ENCODE measurements at places on chromosomes 3 and 15.

DNA sequence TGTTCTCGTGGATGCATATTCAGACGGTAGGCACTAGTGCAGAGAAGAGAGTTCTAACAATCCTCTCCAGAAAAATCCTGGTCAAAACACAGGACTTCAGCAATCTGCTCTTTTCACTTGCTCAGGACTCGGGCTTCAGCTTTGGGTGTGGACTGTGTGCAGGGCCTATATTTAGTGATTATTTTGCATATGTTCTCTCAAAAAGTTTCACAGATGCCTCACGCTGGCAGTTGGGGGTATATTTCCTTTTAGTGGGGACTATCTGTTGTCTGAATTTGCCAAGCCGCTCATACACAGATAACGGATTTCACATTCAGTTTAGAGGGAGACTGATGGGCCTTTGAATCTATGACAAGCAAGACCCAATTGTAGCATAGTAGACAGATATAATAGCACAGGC is 54.4 kb upstream of the LRRN1 start:
- DNase-seq, result no peak

DNA sequence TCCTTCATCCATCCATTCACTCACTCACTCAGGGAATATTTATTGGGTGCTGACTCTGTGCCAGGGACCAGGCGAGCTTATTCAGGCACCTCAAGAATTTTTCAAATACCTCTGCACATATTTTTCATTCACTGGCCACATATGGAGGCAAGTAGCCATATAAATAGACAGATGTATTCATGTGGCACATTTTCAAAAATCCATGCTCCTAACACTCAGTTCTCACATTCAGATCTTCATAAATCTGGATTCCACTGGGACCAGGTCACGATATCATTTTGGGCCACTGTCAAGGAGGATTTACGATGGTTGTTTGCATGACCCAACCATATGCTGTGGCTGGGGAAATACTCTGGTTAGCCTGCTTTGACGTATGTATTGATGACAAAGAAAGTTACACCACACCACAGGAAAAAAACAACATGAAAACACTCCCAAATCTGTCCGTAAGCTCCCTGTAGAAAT is 241.8 kb upstream of the LRTM1 start:
- no peak for DNase-seq

DNA sequence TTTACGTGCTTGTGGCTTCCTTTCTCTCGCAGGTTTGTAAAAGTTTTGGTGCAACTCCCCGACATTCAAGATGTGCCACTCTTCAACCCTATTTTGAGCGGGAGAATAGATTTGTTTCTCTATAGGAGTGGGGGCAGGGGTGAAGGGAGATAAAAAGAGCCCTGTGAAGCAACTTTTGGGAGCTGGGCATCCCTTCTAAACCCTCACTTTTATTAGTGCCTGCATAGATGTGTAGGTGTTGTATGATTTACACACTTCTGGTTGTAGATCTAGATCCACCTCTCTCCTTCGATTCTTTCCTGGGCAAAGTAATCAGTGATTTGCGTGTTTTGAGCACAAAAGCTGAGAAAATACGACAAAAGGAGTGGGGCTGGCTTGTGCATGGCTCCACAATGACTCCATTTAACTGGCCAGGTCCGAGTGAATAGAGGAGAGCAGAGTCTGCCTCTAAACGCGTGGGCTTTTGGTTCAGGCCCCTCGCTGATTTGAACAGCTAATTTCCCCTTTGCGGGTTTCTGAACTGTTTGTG is 17.7 kb downstream of the SOX2 start:
- DNase-seq, result no peak

- no peak for DNase-seq
These were observed 6.5 kb upstream of the CPEB1 start for GRCh38 chr15:82653483-82654168.
